ENCODE measurements at places on chromosomes 4 and X. TPM values are rescaled to one million over a fixed set of nuclear protein-coding genes. Genes with fewer than 3 reads are reported as not detected.

GRCh38 chrX:130179170-130179569 is 7.4 kb downstream of the RAB33A start:
- H3K4me3 ChIP-seq = no peak overlapping the region
- H3K36me3 ChIP-seq = no peaks in the 10 kb centered on the region
- H3K4me1 ChIP-seq = no peaks in the 10 kb centered on the region
- no peaks in the 10 kb centered on the region for H3K27me3 ChIP-seq

DNA sequence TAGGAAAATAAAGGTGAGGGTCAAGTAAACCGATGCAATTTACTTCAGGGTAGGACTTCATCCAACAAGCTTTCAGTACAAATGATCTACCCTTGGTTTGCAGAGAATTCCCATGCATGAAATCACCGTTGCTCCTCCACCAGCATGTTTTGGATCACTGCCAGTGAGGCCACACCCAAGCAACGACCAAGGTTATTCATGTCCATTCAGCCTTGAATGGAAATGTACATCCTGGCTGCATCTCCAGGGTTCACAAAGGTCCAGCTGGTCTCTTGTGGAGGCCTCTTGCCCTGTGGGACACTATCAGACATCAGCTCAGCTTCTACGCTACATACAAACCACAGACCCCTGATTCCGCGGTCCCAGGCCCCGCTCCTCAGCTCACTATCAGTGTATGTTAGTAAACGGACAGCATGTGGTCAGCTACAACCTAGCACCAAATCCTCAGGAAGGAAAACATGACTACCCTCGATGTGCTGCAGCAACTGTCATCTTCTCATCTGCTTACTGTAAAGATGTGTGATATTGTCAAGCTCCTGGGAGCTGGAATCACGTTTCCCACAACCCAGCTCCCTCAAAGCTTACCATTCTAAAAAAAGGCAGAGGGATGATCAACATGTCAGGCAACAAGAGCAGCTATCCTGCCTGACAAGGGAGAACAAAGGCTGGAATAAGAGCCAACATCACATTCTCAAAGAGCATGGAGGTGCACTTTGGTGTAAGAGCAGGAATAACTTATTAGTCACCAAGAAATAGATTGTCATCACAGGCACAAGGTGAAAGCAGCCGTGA is 4.9 kb downstream of the LYAR start:
- no peaks in the 10 kb centered on the region for H3K27me3 ChIP-seq
- H3K4me3 ChIP-seq = no peak overlapping the region
- no peak overlapping the region for H3K27ac ChIP-seq
- peak; percentile 54 for DNase-seq

DNA sequence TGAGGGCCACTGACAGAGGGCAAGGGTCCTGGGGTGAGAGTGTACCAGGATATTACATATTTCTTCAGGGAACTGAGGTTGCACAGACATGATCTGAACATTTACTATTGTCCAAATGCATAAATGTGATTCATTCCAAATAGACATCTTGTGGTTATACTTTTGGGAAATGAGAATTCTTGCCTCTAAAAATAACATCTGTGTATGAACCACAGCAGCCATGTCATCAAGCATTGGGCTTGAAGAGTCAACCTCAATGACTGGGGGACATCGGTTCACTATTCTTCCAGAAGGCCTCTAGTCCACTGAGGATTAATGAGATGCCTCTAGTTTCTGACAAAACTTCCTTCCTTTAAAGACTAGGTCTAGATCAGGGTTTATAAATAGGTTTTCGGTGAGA is 193.1 kb upstream of the GPC4 start:
- H3K27me3 ChIP-seq = peaks cover 3% of the 10 kb centered on the region
- H3K27ac ChIP-seq = no peak overlapping the region
- no peak for DNase-seq
- no peaks in the 10 kb centered on the region for H3K4me1 ChIP-seq
- H3K36me3 ChIP-seq = no peaks in the 10 kb centered on the region

GRCh38 chrX:82031250-82031649 is 829.3 kb downstream of the SH3BGRL start:
- DNase-seq = no peak
- no peaks in the 10 kb centered on the region for H3K36me3 ChIP-seq
- H3K27ac ChIP-seq = no peak overlapping the region
- no peak overlapping the region for H3K4me3 ChIP-seq
- no peaks in the 10 kb centered on the region for H3K4me1 ChIP-seq

DNA sequence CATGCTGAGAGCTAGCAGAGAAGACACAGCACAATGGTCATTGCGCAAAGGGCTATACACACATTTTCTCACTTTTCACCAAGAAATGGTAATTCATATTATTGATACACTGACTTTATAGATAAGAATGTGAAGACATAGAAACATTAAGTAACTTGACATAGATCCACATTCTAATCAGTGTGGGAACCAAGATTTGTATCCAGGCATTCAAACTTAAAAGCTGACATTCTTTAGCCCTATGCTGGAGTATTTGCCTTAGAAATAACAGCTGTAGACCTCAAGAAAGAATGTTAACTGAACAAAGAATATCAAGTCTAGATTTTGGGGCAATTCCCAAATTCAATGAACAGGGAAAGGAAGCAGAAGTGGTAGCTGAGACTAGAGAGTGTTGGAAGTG is 384.8 kb downstream of the IL15 start:
- no peaks in the 10 kb centered on the region for H3K4me1 ChIP-seq
- no peaks in the 10 kb centered on the region for H3K36me3 ChIP-seq
- H3K27ac ChIP-seq = no peak overlapping the region
- no peaks in the 10 kb centered on the region for H3K27me3 ChIP-seq
- H3K4me3 ChIP-seq = no peak overlapping the region

DNA sequence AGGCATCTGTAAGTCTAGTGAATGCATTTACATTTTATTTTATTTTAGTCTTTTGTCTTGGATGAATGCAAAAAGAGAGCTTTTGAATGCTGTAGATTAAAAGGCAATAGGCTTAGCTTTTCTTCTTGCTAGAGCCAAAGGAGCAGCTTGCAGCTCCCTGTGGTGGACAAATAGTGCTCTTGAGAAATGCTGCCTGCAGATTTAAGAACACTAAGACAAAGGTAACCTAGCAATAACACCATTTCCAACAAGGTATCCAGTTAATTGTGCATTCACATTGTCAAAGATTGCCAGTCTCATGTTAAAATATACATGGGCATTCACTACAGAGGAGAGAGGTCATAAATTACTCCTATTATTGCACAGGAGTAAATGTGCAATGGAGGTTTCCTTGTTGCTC is 859.2 kb upstream of the PRKX start:
- no peak overlapping the region for H3K4me3 ChIP-seq
- H3K4me1 ChIP-seq = no peaks in the 10 kb centered on the region
- no peak overlapping the region for H3K27ac ChIP-seq
- H3K27me3 ChIP-seq = no peaks in the 10 kb centered on the region
- H3K36me3 ChIP-seq = no peaks in the 10 kb centered on the region

GRCh38 chr4:147175460-147176025 is 229.9 kb upstream of the TTC29 start:
- no peak overlapping the region for H3K27ac ChIP-seq
- H3K36me3 ChIP-seq = no peaks in the 10 kb centered on the region
- no peak for DNase-seq
- H3K27me3 ChIP-seq = no peaks in the 10 kb centered on the region

DNA sequence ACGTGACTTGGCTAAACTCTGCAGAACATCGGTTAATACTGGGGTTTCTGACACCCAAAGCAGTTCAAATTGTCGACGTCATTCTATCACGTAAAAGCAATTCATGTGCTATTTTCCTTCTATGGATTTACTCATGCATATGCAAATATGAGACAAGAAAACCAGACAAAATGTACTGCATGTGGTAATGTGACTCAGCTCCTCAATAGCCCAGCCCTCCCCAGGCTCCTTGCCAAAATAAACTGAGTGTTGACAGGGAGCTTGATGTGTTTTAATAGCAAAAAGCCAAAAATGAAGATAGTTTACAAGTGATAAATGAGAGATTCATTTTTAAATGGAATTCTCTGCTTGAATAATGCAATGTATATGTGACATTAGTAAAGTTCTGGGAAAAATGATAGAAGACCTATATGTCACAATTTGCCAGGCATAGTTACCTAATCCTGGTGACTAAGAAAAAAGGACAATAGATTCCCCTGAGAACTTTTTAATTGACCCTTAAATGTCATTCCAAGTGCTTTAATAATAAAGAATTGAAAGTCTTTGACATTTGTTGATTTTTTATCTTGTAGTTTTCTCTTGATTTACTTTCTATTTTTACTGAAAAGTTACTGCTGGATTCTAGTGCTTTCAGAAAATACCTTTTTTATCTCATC is 1700.6 kb upstream of the TENM3 start:
- DNase-seq = no peak
- no peaks in the 10 kb centered on the region for H3K27me3 ChIP-seq
- H3K4me3 ChIP-seq = no peak overlapping the region
- H3K36me3 ChIP-seq = no peaks in the 10 kb centered on the region
- H3K27ac ChIP-seq = no peak overlapping the region

DNA sequence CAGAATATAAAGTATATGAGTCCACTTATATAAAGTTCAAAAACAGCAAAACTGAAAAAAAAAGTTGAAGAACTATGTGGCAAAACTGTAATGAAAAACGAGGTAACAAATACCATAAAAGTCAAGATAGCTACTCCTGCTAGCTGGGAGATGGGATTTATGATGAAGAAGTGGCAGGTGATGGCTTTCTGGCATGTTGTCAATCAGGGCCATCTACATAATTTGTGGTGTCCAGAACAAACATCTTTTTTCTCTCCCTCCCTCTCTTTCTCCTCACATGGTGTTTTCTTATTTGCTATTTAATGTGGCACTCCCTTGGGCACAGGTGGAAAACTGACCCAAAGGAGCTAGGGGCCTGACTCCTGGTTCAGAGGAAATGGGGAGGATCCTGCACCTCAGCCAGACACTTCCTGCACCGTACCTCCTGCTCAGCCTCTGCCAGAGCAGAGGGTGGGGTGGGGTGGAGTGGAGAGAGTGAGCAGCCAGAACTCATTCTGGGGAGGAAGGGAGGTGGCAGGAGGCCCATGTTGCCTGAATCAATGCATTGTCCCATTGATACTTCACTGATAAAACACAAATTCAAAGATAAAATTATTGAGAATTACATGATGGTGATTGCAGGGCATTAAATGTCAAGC is 5.3 kb upstream of the SAP30 start:
- H3K4me1 ChIP-seq = peaks cover 1% of the 10 kb centered on the region
- H3K4me3 ChIP-seq = no peak overlapping the region
- no peaks in the 10 kb centered on the region for H3K27me3 ChIP-seq
- no peaks in the 10 kb centered on the region for H3K36me3 ChIP-seq
- H3K27ac ChIP-seq = no peak overlapping the region

DNA sequence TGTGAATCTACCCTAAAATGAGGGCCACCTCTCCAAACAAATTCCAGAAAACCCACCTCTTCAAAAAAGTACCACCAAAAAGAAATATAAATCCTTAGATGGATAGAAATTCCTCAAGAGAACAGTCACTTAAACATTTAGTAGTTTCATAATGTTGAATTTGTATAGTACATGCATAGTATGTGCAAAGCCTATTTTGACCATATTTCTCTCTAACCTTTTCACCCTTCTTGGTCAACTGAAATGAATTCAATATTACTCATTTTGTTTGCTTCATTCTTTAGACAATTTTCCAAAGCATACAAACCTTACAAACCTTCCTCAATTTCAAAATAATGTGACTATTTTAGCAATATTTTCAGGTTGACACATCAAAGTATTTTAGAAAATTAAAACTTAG is 4.1 kb downstream of the RHOXF1 start:
- no peak overlapping the region for H3K27ac ChIP-seq
- no peaks in the 10 kb centered on the region for H3K36me3 ChIP-seq
- H3K4me1 ChIP-seq = no peaks in the 10 kb centered on the region
- H3K27me3 ChIP-seq = no peaks in the 10 kb centered on the region
- no peak overlapping the region for H3K4me3 ChIP-seq
- DNase-seq = no peak

GRCh38 chr4:183355405-183355804 is 33.2 kb upstream of the CLDN24 start:
- DNase-seq = no peak
- H3K4me1 ChIP-seq = peaks cover 4% of the 10 kb centered on the region
- H3K36me3 ChIP-seq = no peaks in the 10 kb centered on the region
- H3K27ac ChIP-seq = no peak overlapping the region

DNA sequence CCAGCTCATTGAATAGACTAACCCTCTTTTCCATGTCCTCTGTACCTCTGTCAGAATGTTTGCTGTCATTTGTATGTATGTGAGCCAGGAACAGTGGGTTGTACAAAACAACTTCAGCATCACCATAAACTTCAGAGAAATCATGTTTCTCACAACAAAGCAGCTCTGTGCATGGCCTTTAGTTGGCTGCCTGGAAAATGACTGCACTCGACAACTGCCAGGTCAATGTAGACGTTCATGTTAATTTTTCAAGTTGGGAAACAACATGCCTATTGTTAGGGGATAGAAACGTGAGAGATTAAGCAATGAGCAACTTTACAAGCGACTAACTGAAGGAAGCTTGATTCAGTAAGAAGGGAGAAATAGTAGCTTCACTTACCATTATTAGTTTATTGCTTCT is 17.9 kb upstream of the CXCL11 start:
- no peaks in the 10 kb centered on the region for H3K4me1 ChIP-seq
- no peaks in the 10 kb centered on the region for H3K27me3 ChIP-seq
- H3K4me3 ChIP-seq = no peak overlapping the region
- no peak overlapping the region for H3K27ac ChIP-seq

- no peaks in the 10 kb centered on the region for H3K4me1 ChIP-seq
- no peaks in the 10 kb centered on the region for H3K36me3 ChIP-seq
- no peak for DNase-seq
- H3K27me3 ChIP-seq = no peaks in the 10 kb centered on the region
- H3K4me3 ChIP-seq = no peak overlapping the region
These were observed 218.7 kb downstream of the NWD2 start for GRCh38 chr4:37463033-37463856.

DNA sequence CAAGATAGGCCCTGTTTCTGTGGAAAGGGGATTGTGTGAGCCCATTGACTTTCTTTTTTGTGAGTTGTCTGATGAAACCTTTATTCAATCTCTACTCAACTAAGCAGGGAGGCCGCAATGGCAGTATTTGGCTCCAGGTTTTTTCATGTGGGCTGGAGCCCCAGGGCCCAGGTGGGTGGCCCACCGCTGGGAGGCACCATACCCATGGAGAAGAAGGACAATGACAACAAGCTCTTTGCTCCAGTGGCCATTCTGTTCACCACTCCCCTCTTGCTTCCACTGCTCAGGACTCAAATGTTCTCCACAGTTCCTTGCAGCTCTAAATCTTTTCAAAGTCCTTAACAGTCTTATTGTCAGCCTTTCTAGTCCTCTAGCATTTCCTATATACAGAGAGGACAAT is 54.1 kb downstream of the HOPX start:
- DNase-seq = no peak
- no peak overlapping the region for H3K4me3 ChIP-seq

GRCh38 chrX:148389629-148390028 is 110.8 kb upstream of the AFF2 start:
- no peak overlapping the region for H3K27ac ChIP-seq
- DNase-seq = no peak
- H3K4me3 ChIP-seq = no peak overlapping the region
- no peaks in the 10 kb centered on the region for H3K27me3 ChIP-seq

- peak; percentile 39 for DNase-seq
- H3K4me1 ChIP-seq = no peaks in the 10 kb centered on the region
- H3K4me3 ChIP-seq = no peak overlapping the region
- H3K36me3 ChIP-seq = no peaks in the 10 kb centered on the region
- H3K27me3 ChIP-seq = peaks cover 6% of the 10 kb centered on the region
These were observed 266.8 kb downstream of the C4orf33 start for GRCh38 chr4:129362691-129363274.

- H3K4me1 ChIP-seq = peaks cover 6% of the 10 kb centered on the region
- no peaks in the 10 kb centered on the region for H3K36me3 ChIP-seq
- no peak overlapping the region for H3K27ac ChIP-seq
These were observed 3.1 kb downstream of the GUCY1B1 start for GRCh38 chr4:155761916-155762315.

DMP1 gene
- polyA plus RNA-seq = not detected

LIMCH1 gene
- 7.0 TPM for polyA plus RNA-seq

HPGDS gene
- polyA plus RNA-seq = 0.25 TPM

ARR3 gene
- polyA plus RNA-seq = not detected

POLN gene
- 0.44 TPM for polyA plus RNA-seq

TDO2 gene
- polyA plus RNA-seq = 372 TPM

FOXP3 gene
- polyA plus RNA-seq = 0.29 TPM

HTR2C gene
- polyA plus RNA-seq = not detected

Measured in liver (tissue), 10 donors.